Stimulated activated CD8-positive, alpha-beta memory T cell treated with anti-CD3 and anti-CD28 coated beads, Interleukin-4, amount 100 ng/mL, for 1 hour (primary cell): ENCODE measurements at places on chromosomes 3 and 15.

GRCh38 chr3:174769171-174769570 is 90.0 kb upstream of the NAALADL2 start:
- DNase-seq: no peak

- no peak for DNase-seq
These were observed 10.4 kb upstream of the KCNAB1 start for GRCh38 chr3:156109989-156110388.

GRCh38 chr3:123351501-123351900 is 97.4 kb downstream of the ADCY5 start:
- DNase-seq: no peak

- no peak for DNase-seq
These were observed 5.5 kb upstream of the CLN6 start for GRCh38 chr15:68235022-68235421.

- no peak for DNase-seq
These were observed at the start of gene PCSK6 for GRCh38 chr15:101489599-101490407. TSS of gene PCSK6 (minus strand) at chr15:101489707. CDS start at chr15:101489670, 37 bp downstream.

DNA sequence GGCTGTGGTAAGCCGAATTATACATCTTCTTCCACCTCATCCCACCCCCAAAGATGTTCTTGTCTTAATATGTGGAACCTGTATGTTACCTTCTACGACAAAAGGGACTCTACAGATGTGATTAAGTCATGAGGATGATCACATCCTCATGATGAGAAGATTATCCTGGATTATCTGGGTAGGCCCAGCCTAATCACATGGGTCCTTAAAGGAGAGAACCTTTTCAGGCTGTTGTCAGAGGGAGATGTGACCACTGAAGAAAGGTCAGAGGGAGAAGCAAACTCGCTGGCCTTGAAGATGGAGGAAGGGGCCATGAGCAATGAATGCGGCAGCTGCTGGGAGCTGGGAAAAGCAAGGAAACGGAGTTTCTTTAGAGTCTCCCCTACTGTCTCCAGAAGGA is 12.9 kb upstream of the SCG3 start:
- DNase-seq: no peak

DNA sequence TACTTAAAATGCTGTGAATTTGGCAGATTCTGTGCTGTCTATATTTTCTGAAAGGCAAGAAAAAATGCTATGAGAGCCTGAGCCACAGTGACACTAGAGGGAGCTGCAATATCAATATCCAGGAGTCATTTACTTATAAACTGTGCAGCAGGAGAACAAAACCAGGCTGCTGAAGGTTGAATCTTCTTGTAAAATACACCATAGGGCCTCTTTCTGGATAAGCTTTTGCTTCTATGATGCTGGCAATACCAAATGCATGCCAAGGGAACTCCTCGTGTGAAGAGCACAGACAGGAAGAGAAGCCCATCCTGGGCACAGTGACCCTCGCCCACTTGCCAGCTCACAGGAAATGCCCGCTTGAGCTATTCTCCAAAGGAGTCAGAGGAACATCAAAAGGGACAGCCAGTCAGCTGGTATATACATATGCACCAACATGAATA is 48.0 kb upstream of the TSPAN3 start:
- no peak for DNase-seq

DNA sequence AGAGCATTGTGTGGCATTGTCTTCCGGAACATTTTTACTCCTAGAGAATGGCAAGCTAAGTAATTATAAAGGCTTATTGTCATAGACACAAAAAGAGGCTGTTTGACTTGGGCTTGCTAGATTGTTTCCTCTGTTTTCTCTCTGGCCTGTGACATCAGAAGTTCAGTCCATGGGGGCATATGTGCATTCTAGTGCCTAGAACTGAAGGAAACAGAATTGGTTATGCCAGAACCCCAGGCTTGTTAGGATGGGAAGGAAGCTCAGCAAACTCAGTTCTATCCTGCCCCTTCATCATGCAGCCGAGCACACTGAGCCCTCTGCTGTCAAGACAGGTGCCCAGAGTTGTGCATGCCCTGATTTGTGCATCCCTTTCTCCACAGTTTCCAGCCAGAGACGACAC is 131.3 kb downstream of the PDE8A start:
- DNase-seq: no peak

- no peak for DNase-seq
These were observed 36.4 kb upstream of the EHHADH start for GRCh38 chr3:185290266-185290665.

DNA sequence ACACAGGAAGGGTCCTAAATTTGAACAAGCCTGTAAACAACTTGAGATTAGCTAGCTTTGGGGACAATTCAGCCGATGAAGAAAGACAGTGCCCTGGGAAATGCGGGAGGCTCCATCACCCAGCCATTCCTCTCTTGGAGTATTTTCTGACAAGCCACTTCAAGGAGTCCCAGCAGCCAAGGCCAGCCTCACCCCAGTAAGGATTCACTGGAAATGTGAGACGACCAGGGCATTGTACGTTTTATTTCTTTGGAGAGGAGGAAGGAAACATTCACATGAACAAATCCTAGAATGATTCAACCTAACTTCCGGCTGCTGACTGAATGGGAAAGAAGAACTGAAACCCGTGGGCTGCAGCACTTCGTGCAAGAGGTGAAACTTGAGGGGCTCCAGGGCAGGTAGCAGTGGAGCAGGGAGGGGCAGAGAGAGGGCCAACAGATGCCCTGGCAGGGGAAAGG is 116.4 kb upstream of the ARHGEF3 start:
- DNase-seq: no peak

DNA sequence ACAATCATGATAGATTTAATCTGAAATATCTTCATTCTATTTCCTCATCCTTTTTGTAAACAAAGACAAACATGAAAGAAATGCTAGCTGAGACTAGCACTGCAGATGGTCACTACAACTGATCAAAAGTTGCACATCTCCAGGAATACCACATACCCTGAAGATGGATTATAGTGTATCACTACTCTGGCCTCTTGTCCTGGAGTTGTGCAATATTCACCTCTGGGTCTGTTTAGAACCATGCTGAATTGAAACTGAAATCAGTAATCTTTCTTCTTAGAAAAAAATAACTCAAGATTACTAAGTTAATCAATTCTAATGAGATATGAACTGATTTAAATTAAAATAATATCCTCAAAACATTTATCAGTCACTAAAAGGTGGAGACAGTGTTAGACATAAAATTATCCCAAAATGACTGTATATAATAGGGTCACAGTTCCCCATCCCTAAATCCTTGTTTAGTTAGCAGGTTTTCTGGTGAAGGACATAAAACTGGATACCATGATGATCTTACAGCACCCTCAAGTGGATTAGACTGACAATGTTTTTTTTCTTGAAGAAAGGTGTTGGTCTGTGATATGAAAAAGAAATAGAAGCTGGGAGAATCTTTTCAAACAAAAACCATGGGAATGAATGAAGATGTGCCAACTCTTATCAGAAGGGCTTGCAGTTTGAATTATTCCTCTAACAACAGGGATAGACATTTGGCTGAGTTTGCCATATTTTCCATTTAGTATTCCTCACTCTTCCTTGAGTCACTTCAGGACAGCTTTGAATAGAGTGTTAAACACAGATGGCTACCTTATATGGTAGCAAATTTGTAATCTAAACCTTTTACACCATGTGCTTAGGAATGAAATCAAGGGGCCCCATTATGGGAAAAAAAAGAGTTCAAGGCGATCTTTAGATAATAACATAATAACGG is 7.1 kb upstream of the TTC14 start:
- DNase-seq: no peak

DNA sequence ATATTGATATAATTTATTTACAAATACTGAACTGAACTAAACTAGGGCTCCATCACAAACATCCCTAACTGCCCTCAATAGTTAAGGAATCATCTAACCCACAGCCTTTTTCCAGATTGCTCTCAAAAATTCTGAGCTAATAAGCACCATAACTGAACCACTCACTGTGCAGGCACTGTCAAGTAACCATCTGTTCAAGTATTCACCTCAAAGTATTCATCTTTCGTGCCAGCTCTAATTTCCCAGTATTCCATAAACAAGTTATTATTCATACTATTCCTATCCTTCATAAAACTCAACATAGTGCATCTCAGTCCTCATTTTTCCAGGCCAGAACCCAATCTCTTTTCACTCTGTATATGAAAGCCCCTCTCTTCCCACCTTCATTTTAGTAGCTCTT is 41.1 kb downstream of the THBS1 start:
- no peak for DNase-seq

DNA sequence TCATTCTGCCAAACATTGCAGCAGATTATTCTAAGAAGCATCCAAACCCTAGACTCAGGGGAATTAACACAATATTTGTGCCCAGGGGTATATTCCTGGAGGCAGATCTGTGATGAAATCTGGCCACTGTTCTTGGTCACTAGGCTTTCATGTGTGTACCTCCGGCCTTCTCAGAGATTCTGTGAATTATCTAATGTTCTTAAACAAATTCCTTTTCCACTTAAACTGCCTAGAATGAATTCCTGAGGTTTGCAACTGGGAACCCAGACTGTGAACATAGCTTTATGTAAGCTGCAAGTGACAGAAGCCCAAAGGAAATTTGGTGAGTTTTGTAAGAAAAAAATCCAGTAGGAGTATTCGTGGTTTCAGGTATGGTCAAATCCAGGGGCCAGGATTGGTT is 20.7 kb upstream of the CTNNB1 start:
- no peak for DNase-seq

GRCh38 chr3:99286266-99286845 is 352.0 kb upstream of the COL8A1 start:
- DNase-seq: no peak

DNA sequence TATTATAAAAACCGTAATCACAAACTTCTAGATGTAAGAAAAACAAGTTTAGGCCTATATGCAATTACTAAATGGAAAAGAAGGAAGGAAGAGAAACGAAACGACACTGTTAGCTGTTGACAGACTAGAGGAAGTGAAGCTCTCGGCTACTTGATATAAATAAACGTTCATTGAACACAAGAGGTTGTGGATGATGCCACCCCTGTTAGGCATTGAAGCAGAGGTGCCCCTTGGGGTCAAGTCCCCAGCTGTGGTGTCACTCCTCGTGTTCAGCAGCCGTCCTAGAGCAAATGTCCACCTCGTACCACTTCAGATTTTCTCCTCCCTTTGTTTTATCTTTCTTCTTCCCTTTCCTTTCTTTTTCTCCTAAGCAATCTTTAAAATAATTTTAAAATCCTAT is 146.5 kb upstream of the UBE2E1 start:
- no peak for DNase-seq

DNA sequence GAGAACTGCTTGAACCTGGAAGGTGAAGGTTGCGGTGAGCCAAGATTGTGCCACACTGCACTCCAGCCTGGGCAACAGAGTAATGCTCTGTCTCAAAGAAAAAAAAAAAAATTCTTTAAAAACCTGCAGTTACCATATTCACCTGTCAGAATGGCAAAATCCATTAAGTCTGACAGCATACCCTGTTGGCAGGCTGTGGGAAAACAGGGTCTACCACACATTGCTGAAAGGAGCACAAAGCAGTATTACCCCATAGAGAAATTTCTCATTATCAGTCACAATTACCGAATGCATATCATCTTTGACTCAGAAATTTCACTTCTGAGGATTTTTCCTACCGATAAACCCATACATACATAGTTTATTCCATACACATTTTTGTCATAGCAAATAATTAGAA is 264.1 kb upstream of the SLCO3A1 start:
- DNase-seq: no peak

- no peak for DNase-seq
These were observed 43.4 kb upstream of the FILIP1L start for GRCh38 chr3:100157685-100158084.

GRCh38 chr15:42215913-42216829 is 8.1 kb upstream of the VPS39 start:
- DNase-seq: no peak

GRCh38 chr3:16106050-16106449 is 68.4 kb upstream of the GALNT15 start:
- no peak for DNase-seq

GRCh38 chr15:68196445-68197169 is 8.5 kb downstream of the CALML4 start:
- no peak for DNase-seq

DNA sequence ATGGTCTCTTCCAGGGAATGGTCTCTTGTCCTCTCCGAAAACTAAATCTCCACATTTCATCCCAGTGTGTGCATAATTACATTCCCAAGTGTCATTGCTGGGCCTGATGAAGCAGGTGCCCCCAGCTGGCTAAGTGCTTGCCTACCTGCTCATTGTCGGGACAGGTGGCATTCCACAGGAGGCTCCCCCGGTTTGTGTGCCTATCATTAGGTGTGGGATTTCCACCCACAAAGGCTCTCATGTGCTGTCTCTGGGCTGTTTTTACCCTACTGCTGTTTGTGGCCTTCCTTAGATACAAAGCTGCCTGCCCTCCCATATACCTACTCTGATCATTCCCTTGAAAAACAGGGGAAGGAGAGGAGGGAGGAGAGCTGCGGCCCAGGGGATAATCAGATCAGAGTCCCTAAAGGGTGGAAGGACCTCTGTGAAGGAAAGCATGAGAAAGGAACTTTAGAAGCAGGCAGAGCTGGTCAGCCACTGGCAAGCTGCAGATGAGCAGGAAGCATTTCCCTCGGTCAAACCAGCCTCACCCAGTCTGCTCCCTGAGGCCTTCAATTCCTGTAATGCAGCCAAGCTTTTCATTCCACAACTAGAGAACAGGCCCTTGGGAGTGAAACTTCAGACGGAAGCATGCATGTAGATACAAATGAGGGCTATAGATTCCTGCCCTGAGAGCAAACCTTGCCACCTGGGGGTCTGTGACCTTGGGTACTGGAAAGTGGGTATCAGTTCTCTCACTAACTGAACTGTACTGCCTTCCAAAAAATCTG is 60.7 kb upstream of the HEG1 start:
- no peak for DNase-seq

GRCh38 chr3:9583792-9584191 is 30.2 kb upstream of the LHFPL4 start:
- DNase-seq: no peak

DNA sequence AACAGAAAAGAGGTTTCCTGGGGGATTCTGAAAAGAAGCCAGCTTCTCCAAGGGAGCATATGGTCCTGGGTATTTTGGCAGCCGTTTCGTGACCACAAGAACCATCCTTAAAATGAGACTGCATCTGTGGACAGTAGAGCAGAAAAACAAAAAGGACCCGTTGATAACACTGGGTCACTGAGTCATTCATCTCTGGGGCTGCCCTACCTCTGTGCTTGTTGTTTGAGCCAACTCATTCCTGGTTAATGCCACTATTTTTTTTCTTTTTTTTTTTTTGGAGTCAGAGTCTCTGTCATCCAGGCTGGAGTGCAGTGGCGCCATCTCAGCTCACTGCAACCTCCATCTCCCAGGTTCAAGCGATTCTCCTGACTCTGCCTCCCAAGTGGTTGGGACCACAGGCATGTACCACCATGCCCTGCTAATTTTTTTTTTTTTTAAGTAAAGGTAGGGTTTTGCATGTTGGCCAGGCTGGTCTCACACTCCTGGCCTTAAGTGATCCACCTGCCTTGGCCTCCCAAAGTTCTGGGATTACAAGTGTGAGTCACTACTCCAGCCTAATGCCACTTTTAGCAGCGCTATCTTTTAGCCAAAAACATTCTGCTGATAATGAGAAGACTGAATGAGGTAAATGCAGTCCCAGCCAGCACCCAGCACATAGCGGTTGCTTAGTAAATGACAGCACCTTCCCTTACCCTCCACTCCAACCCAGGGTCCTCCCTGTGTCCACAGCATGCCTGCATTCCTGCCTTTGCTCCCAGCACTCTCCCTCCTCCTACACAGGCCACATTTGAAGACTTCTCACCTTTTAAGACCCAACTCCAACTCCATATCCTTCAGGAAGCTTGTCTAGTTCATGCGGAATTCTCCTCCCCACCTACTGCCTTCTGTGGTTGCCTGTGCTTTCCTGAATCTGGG is 9.1 kb upstream of the ISL2 start:
- DNase-seq: no peak
